ENCODE measurements at places on chromosomes 4 and X. TPM values are rescaled to one million over a fixed set of nuclear protein-coding genes. Genes with fewer than 3 reads are reported as not detected.

- DNase-seq, result no peak
Observed at GRCh38 chrX:42797651-42798269, 19.8 kb upstream of the PPP1R2C start.

DNA sequence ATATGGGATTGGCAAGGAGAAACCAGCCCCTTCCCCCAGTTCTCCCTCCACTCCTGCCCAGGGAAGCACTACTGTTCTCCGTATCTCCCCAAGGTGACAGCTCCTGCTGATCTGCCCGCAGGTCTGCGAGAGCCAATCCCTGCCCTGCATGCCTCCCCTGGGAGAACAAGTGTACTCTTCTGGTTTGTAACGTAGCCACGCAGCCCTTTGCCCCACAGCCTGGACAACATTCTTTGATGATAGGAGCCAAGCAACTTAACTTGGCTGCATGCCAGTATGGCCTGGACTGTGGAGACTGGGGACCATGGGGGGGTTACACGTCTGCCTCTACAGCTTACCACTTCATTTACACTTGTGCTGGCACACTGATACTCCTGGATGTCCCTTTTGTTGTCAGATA, 2.0 kb downstream of the STBD1 start:
- DNase-seq, result no peak

- DNase-seq, result no peak
Observed at GRCh38 chrX:18449236-18449635, 23.8 kb downstream of the CDKL5 start.

DNA sequence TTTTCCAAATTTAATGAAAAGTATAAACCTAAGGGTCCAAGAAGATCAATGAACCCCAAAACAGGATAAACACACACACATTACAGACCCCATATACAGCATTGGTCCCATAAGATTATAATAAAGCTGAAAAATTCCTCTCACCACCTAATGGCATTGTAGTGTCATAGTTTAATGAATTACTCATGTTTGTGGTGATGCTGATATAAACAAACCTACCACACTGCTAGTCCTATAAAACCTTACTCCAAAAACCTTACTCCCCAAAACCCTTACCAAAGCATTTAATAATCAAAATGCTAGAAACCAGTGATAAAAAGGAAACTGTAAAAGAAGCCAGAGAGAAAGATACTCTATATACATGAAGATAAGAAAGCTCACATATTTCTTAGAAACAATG, 148.1 kb upstream of the SH3RF1 start:
- no peak for DNase-seq

DNA sequence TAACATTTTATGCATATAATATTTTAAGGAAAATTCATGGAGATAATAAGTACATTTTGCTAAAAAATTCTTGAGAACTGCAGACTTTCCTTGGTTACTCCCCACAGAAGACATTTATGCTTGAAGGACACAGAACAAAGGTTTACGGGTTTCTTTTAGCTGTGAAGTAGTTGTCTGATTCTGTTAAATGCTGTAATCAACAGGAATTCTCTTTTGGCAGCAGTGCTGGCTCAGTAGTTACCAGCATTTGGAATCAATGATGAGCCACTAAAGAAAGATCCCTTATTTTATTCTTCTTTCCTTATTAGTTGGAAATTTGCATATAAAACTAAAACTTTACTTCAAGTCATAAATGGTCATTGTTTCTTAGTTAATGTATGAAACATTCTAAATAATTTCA, 199.3 kb upstream of the FAT4 start:
- no peak for DNase-seq

- DNase-seq, result no peak
Observed at GRCh38 chrX:11929476-11929875, 171.4 kb downstream of the MSL3 start.

GRCh38 chrX:134734466-134734952, 76.2 kb upstream of the PLAC1 start:
- no peak for DNase-seq

The ARHGAP36 gene
- total RNA-seq, result 1.8 TPM

The ADAMTS3 gene
- total RNA-seq, result 2.7 TPM

The UGT8 gene
- 6.3 TPM for total RNA-seq

The CACNA1F gene
- total RNA-seq, result 0.05 TPM

The FAAH2 gene
- 0.52 TPM for total RNA-seq

The EFNB1 gene
- total RNA-seq, result 32.9 TPM

The H2BW2 gene
- total RNA-seq, result 0.20 TPM

The RHOH gene
- total RNA-seq, result 3.2 TPM

The RAI2 gene
- total RNA-seq, result 0.77 TPM

Data from neural crest cell (in vitro differentiated cells).